ENCODE measurements at places on chromosomes 1 and 21.

DNA sequence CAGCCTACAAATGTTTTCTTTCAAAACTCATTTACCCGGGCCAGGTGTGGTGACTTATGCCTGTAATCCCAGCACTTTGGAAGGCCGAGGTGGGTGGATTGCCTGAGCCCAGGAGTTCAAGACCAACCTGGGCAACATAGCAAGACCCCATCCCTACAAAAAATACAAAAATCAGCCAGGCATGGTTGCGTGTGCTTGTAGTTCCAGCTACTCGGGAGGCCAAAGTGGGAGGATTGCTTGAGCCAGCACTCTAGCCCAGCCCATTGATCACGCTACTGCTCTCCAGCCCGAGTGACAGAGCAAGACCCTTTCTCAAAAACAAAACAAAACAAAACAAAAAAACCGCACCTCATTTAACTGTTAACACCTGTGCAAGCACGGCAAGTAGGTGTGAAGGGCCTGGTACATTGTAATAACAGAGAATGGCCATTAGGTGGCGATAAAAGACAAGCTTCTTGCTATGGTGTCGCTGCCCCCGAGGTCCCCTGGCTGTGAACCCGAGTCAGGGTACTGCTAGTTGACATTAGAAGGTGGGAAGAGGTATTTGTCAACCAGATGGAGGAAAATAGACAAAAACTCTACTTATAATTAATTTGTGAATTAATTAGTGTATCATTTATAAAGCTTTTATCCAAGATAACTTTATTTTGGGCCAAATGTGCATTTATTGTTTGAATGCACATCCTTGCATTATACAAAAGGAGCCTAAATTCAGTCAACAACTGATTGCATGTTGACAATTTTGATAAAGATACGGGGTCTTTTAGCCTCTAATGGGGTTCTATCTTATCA lies 66.5 kb downstream of the SH3BGR start:
- H3K4me1 ChIP-seq: no peaks in the 10 kb centered on the region
- H3K27ac ChIP-seq: no peak overlapping the region
- peak; percentile 66 for DNase-seq
- no peaks in the 10 kb centered on the region for H3K36me3 ChIP-seq
- H3K4me3 ChIP-seq: no peak overlapping the region
- H3K27me3 ChIP-seq: peaks cover 2% of the 10 kb centered on the region

GRCh38 chr1:246559310-246559709 lies 6.8 kb downstream of the TFB2M start:
- H3K27ac ChIP-seq: no peak overlapping the region
- no peak for DNase-seq
- H3K4me1 ChIP-seq: no peaks in the 10 kb centered on the region
- H3K36me3 ChIP-seq: peaks cover 8% of the 10 kb centered on the region
- H3K27me3 ChIP-seq: no peaks in the 10 kb centered on the region

DNA sequence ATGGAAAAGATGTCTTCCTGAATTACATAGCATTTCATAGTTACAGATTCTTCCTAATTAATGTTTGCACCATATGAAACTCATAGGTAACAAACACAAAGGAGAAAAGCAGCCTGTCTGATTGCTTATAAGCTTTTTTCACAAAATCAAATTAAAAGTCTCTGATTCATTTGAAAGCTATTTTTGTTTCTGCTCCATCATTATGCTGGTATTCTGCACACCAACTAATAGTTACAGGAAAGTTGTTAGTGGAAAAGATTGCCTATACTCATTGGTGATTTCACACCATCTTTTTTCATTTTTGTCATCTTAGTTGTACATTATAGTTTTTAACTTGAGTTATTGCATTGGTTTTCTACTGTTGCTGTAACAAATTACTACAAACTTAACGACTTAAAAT lies 70.0 kb downstream of the PRKAA2 start:
- H3K4me3 ChIP-seq: no peak overlapping the region
- no peak overlapping the region for H3K27ac ChIP-seq
- no peaks in the 10 kb centered on the region for H3K4me1 ChIP-seq
- H3K27me3 ChIP-seq: no peaks in the 10 kb centered on the region
- H3K36me3 ChIP-seq: no peaks in the 10 kb centered on the region

GRCh38 chr21:31173881-31174555 lies 135.7 kb upstream of the KRTAP19-8 start:
- DNase-seq: peak; percentile 74
- no peaks in the 10 kb centered on the region for H3K27me3 ChIP-seq
- H3K27ac ChIP-seq: no peak overlapping the region
- H3K36me3 ChIP-seq: no peaks in the 10 kb centered on the region

- H3K27ac ChIP-seq: no peak overlapping the region
- DNase-seq: no peak
- H3K27me3 ChIP-seq: peaks cover 48% of the 10 kb centered on the region
- no peak overlapping the region for H3K4me3 ChIP-seq
These were observed 8.3 kb downstream of the NHLH2 start for GRCh38 chr1:115832651-115833050.

- no peaks in the 10 kb centered on the region for H3K27me3 ChIP-seq
- no peak overlapping the region for H3K27ac ChIP-seq
- no peak for DNase-seq
- peaks cover 12% of the 10 kb centered on the region for H3K4me1 ChIP-seq
These were observed 43.9 kb upstream of the SGIP1 start for GRCh38 chr1:66489972-66490601.

DNA sequence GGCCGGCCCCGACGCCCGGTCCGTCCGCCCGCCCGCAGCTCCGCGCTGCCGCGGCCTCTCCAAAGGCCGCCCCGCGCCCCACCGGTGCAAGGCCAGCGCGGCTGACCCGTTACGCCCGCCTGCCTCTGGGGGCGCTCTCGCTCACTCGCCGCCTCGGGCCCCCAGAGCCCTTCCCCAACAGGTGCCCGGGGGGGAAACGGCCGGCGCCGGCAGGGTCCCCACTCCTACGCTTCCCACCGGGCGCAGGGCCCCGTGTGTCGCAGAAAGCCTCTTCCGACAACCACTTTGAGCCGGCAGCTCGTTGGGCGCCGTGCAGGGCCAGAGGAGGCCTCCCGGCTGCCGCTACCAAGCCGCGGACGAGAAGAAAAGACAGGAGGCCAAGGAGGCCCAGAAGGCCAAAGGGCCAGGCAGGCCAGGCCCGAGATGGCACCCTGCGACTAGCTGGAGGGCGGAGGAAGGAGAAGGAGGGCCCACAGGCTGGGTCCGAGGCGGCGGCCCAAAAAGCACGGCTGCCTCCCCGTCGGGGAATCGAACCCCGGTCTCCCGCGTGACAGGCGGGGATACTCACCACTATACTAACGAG lies 64.9 kb upstream of the FCGR2A start:
- peaks cover 12% of the 10 kb centered on the region for H3K27me3 ChIP-seq
- H3K4me3 ChIP-seq: peak overlapping the region; percentile 72
- H3K27ac ChIP-seq: no peak overlapping the region
- DNase-seq: peak; percentile 60
